ENCODE measurements at places on chromosomes 5 and 9.

- peak; percentile 18 for DNase-seq
Measured at GRCh38 chr9:117046666-117047327, 359.7 kb downstream of the TRIM32 start.

DNA sequence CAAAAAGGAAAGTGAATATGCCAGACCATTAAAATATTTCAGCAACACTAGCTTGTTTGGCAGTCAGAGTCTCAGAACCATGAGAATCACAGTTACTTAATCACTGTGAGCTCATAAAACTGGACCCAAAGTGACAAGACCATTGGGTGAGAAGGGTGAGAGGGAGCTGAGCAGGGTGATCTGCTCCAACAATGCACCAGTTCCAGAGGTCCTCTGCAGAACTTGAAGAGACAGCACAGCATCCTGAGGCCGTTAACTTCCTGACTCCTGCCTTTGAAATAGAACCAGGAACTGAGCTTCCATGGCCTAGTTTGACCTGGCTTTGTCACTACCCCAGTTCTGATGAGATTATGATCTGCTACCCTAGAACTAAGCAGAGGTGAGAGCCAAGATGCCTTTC lies 57.4 kb downstream of the NFIB start:
- no peak for DNase-seq

- no peak for DNase-seq
Measured at GRCh38 chr5:138330813-138331448, 673 bp downstream of the CDC25C start.

GRCh38 chr9:3698076-3698475 lies 172.3 kb upstream of the RFX3 start:
- DNase-seq: no peak

GRCh38 chr5:37255774-37256358 lies 6.7 kb upstream of the CPLANE1 start:
- DNase-seq: no peak

DNA sequence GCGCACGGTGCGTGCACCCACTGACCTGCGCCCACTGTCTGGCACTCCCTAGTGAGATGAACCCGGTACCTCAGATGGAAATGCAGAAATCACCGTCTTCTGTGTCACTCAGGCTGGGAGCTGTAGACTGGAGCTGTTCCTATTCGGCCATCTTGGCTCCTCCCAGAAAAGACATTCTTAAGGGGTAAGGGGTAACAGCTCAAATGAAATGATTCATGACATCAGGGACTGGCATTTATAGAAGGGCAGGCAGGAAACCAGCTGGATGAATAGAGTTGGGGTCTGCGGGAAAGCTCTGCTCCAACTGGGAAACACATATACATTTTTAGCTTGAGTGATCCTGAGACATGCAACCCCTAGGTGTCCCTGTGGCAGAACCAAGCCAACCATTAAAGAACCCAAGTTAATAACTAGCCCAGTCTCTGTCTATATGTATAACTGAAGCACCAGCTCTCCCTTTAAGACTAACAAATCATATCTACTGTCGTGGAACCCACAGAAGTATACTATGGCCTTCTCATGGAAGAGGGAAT lies 119.3 kb downstream of the LMNB1 start:
- DNase-seq: no peak

GRCh38 chr5:175658299-175659145 lies 651 bp downstream of the HRH2 start:
- no peak for DNase-seq

GRCh38 chr9:36738318-36738976 lies 165.8 kb downstream of the MELK start:
- DNase-seq: no peak

DNA sequence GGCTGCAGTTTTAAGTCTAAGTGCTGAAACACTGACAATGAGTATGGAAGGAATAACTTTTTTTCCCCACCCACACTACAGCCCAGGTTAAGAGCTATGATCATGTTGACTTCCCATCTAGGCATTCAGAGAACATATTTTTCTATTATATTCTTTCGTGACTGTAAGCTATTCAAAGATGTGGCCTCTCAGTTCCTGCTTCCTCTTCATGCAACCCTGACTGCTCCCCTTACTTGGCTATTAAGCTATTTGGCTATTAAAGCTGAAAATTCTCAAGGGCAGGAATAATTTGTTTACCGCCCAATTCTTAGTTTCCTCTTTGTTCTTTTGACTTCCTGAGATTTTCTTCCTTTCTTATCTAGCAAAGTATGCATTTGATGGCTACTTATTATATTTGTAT lies 18.6 kb upstream of the ALDH1A1 start:
- no peak for DNase-seq
